ENCODE measurements at places on chromosomes 7 and 10. TPM values are rescaled to one million over a fixed set of nuclear protein-coding genes. Genes with fewer than 3 reads are reported as not detected.

HK1 gene
- total RNA-seq = 211 TPM

IDI1 gene
- total RNA-seq = 74.0 TPM

CNTNAP2 gene
- total RNA-seq = not detected

C10orf95 gene
- not detected for total RNA-seq

MMRN2 gene
- total RNA-seq = 2.0 TPM

MOGAT3 gene
- not detected for total RNA-seq

NKX1-2 gene
- not detected for total RNA-seq

TMEM176B gene
- total RNA-seq = 0.29 TPM

NEURL1 gene
- total RNA-seq = 1.5 TPM

PNLIPRP1 gene
- total RNA-seq = not detected

SLC26A3 gene
- total RNA-seq = not detected

RBP3 gene
- under 0.01 TPM for total RNA-seq

LRRC4 gene
- under 0.01 TPM for total RNA-seq

CYP26A1 gene
- not detected for total RNA-seq

PSD gene
- total RNA-seq = 2.3 TPM

LAMB4 gene
- total RNA-seq = 0.29 TPM

SEMA3D gene
- 1.3 TPM for total RNA-seq

FLNC gene
- 206 TPM for total RNA-seq

HSPA12A gene
- total RNA-seq = 12.9 TPM

DYDC2 gene
- total RNA-seq = not detected

ANKRD1 gene
- total RNA-seq = 7.0 TPM

GOLGA7B gene
- total RNA-seq = not detected

XRCC2 gene
- total RNA-seq = 0.22 TPM

TBX20 gene
- 16.0 TPM for total RNA-seq

TRIM50 gene
- not detected for total RNA-seq

LEP gene
- total RNA-seq = not detected

ANKRD30A gene
- not detected for total RNA-seq

LRRD1 gene
- total RNA-seq = under 0.01 TPM

TCAF1 gene
- 77.6 TPM for total RNA-seq

GSTO2 gene
- total RNA-seq = 0.22 TPM

RNF133 gene
- 0.43 TPM for total RNA-seq

MICALL2 gene
- total RNA-seq = 33.6 TPM

VWDE gene
- total RNA-seq = 0.14 TPM

VIPR2 gene
- not detected for total RNA-seq

NODAL gene
- not detected for total RNA-seq

AQP1 gene
- 3.9 TPM for total RNA-seq

SPDYE16 gene
- total RNA-seq = not detected

KDM7A gene
- total RNA-seq = 3.6 TPM

SPDYE9 gene
- total RNA-seq = not detected

TAS2R60 gene
- not detected for total RNA-seq

CLCN1 gene
- not detected for total RNA-seq

PCGF6 gene
- total RNA-seq = 9.8 TPM

SRI gene
- total RNA-seq = 46.8 TPM

FFAR4 gene
- total RNA-seq = not detected

SPDYE8 gene
- not detected for total RNA-seq

IQCE gene
- total RNA-seq = 15.5 TPM

GRM8 gene
- not detected for total RNA-seq

CAMK2B gene
- total RNA-seq = 0.22 TPM

EFCAB10 gene
- under 0.01 TPM for total RNA-seq

STEAP2 gene
- total RNA-seq = 1.8 TPM

IKZF1 gene
- not detected for total RNA-seq

ADAMTS14 gene
- total RNA-seq = 2.2 TPM

EGR2 gene
- 14.6 TPM for total RNA-seq

ATP5F1C gene
- 240 TPM for total RNA-seq

RADIL gene
- total RNA-seq = 1.8 TPM

CUZD1 gene
- 0.22 TPM for total RNA-seq

All from placental pericyte (primary cell).